Stimulated activated CD4-positive, alpha-beta T cell treated with anti-CD3 and anti-CD28 coated beads, TNF-alpha, amount 100 ng/mL, for 24 hours (primary cell): ENCODE measurements at places on chromosomes 7 and 10.

DNA sequence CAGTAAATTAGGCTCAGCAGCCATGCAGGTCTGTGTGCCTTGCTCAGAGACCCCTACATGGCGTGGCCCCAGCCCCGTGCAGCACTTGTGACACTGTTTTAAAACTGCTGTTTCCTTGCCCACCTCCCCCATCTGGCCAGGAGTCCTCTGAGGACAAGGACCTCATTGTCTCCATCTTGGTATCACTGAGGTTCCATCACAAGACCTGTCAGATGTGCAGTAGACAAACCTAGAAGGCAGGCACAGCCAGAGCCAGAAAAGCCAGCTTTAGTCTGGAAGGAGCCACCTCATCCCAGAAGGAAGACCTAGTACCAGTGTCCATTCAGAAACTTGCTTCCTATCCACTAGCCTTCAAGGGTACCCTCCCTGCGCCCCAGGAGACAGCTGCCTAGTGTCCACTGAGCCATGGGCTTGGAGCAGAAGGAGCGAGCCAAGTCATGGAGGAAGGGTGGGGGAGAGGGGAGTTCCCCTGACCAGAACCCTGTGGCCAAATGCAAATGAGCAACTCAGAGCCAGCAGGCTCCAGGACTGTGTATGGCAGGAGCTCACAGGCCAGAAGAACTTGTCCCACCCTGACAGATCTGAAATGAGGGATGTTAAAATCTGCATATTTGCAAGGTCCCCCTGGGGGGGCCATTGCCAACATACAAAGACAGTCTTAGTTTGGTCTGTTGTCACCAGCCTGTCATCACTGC lies 176.1 kb downstream of the SH3PXD2A start:
- DNase-seq: no peak

DNA sequence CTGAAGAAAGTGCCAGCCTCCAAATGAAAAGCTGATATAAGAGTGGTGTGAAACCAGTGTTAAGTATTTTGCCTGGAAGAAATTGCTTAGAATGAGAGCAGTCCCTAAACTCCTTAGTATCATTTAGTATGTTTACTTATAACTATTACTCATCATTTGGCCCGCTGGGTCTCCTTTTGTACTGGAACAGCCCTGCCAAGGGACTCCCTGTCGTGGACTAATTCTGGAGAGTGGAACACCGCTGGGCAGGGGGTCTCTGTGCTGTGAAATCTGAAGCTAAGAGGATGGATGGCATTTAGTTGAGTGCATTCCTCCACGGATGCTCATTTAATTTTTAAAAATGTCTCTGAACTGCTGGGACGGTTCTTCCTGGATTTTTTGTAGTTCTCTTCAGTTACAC lies 889.9 kb upstream of the C7orf33 start:
- no peak for DNase-seq

GRCh38 chr10:66940965-66941364 lies 15.1 kb downstream of the LRRTM3 start:
- no peak for DNase-seq

GRCh38 chr7:54111814-54112511 lies 430.2 kb upstream of the VSTM2A start:
- DNase-seq: no peak

DNA sequence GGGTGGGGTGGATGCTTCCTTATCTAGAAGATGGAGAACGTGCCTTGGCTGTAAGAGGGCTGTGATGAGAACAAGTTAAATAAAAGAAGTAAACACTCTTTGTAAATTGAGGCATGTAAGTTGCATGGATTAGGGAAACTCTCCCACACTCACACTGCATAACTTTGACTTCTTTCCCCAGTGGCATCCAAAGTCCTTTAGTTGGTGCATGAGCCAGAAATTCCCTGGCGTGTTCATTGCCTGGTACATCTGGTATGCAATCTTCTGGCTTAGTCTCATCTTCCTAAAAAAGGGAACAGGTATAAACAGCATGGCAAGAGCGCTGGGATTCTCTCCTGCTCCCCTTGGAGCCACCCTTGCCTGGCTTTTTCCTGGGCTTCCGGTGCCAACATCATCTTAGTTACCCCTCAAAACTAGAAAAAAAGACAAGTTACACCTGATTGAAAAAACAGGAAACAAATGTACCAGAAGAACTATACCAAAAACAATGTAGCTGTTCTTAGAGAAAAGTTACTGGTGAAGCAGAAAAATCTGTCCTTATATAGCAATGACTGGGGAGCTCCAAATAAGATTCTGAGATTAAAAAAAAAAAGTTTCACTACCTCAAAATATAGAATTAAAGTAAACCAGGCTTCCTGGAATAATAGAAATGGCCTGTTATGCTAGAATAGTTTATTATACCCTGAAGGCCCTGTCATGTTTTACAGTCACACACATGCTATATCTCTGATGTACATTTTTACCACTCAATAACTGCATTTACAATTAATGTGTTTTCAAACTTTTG lies 9.9 kb downstream of the RP9 start:
- no peak for DNase-seq

DNA sequence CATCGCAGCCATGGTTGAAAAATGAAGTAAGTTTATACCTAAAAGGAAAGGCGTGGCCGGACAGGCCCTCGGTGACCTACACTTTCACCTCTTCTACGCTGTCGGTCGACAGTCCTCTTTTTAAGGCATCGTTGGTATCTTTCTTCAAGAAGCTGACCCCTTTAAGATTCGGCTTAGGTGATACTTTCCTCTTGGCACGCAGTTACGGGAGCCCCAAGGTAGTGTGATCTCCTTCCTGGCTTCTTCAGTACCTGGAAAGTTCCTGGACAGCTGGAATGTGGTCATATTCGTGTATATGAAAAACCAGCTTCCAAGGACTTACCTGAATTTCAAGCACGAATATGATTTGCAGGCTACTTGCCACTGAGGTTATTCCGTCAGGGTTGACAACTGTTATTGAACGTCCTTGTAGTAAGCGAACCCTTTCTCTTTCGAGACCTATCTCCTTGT lies 885 bp upstream of the SYPL1 start:
- DNase-seq: no peak

GRCh38 chr10:6600224-6600987 lies 20.3 kb upstream of the PRKCQ start:
- DNase-seq: no peak

- DNase-seq: no peak
Observed at GRCh38 chr10:5719546-5719945, 34.9 kb downstream of the TASOR2 start.

DNA sequence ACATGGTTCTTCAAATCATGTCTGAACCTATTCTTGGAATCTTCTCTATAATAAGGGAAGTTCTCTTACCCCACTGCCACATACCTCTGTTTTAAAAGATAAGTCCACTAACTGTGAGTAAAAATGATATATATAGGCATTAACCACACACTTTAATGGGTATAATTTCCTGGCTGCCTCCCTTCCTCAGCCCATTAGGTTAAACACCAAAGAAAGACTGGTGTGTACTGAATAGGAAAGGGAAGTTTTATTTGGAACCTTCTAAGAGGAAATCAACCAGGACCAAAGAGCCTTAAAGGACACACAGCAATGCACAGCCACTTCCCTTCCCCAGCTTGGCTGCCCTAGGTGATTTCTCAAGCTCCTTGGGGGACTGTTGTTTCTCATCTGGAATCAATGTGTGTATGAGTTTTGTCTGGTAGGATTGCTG lies 5.0 kb upstream of the WBP1L start:
- no peak for DNase-seq

DNA sequence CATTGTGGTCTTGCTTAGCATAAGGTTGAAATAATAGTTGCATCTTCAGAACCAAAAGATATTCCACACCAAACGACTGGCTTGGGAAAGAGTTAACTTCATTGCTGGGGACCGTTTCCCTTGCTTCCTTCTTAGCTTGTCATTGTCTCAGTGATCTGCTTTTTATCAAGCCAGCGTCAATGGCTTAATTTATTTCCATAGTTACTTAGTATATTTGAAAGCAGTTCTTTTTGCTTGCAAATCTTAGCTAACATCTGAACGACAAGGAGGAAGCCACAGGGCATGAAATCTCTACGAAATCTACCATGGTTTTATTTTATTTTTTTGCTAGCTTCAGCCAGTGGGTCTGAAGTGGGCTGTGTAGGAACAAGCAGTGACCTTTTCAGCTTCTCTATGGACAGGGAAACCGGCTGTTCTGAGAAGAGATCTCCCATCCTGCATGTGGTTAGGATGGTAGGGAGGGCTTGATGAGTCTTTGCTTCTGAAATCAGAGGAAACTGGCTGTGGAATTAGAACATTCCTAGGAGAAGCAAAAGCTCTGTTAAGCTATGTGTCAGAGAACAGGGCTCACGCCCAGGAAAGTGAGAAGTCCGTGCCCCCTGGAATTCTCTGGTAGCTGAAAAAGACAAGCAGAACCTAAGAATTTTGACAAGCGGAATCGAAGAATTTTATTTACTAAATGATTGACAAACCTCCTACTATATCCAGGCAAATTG lies 8.0 kb downstream of the SLC18A2 start:
- DNase-seq: no peak

DNA sequence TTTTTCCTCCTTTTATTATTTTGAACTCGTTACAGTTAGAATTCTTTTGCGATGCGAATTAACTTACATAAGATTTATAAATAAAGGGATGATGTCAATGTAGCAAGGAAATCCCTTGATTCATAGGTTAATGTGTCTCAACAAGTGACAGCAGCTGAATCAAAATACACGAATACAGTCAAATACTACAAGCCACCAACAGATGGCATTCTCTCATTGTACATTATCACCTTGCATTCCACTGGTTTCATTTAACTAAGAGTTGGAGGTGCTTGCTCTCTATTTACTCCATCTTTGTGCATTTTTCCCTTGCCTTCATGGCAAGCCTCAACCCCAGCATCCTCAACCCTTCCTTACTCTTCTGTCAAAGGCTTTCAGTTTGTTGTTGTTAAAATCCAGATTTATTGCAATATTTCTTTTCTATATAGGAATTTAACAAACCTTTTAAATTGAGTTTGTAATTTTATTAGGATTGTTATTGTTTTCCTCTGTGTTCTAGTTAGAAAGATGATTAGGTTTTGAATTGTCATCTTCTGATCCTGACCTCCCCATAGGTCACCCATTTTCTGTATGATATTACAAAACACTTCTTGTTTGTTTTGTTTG lies 78.3 kb downstream of the SLC25A40 start:
- DNase-seq: no peak

GRCh38 chr7:77306231-77307067 lies 106.8 kb upstream of the FGL2 start:
- no peak for DNase-seq

DNA sequence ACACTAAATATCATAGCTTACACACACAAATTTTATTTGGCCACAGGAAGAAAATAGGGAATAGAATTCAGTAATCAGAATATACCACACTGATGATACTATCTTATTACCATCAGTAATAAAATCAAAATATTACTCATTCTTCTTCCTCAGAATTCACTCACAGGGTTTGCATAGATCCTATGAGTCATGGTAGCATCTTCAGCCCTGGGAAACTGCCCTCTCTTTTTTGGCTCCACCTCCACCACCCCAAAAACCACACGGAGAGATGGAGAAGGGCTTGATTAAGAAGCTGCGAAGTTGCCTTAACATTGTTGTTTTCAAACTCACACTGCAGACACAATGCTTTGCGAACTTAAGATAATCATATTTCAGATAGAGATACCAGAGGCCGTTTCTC lies 154.1 kb upstream of the AHR start:
- peak; percentile 51 for DNase-seq

GRCh38 chr7:154910125-154910524 lies 92.8 kb downstream of the PAXIP1 start:
- DNase-seq: no peak

- no peak for DNase-seq
Observed at GRCh38 chr10:119669331-119669730, 18.2 kb downstream of the BAG3 start.

GRCh38 chr10:75049316-75050148 lies 61.9 kb upstream of the SAMD8 start:
- DNase-seq: no peak

GRCh38 chr10:14438057-14438456 lies 107.3 kb upstream of the FRMD4A start:
- DNase-seq: no peak

DNA sequence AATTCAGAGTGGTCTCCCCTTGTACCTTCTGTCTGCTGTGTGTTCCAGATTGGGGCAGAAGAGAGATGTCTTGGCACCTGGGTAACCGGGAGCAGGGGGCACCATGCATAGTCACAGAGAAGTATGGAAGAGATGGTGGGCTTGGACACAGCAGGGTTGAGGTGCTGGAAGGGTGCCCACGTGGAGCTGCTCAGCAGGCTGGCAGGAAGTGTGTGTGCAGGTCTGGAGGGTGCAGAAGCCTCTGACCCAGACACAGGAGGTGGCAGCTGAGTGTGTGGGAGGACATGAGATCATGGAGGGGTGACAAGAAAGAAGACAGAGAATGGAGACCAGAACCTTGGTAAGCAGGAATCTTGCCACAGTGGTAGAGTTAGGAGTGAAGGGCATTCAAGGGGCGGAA lies 42.3 kb upstream of the DUSP5 start:
- no peak for DNase-seq
